ENCODE measurements at places on chromosomes 5 and 9.
A peak's percentile ranks its signal among the peaks of the same experiment; 100 is the strongest.

DNA sequence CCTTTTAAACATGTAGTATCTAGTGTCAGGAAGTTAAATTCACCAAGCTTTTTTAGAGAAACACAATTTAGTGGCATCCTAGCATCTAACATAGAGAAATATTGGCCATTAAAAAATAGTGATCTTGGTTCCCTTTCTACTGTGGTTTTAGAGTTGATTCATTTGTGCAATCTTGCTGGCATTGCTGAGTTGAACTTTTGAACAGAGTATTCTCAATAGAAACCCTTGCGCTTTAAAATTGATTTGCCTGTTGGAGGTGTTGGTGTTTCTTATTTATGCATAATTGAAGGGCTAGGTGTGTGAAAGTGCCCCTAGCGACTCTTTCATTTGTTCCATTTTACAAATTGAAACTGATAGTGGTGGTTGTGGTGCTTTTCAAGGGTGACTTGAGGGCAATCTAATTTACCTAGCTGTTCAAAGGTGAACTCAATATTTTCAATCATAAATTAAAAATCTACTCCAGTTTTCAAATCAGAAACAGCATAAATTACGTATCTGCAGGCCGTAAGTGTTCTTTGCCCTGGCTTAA lies 73.0 kb upstream of the MPDZ start:
- DNase-seq: no peak

DNA sequence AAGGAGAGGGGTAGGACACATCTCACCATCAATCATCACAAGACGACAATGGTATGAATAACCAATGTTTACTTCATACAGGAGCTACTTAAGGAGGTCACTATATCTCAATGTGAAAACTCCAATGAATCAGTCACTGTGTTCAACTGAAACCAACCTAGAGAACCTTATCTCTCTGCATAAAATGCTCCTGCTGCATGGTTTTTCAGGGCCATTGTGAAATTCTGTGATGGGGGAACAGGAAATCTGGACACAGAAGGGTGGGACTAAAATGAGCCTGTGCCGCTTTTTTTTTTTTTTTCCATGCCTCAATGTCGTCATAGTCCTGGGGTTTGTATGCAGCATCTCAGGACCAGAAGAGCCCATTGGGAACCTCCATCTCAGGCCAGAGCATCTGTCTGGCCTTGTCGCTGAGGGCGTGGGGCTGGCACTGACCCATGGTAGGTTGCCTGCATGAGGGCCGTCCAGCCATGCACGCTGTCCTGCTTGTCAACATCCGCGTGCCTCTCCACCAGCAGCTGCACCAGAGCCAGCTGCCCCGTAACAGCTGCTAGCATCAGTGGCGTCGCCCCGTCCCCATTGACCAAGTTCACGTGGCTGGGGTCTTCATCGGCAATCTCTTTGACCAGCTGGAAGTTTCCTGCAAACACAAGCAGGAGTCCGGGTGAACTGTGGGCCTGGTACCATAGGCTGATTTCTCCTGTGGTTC lies 12.7 kb downstream of the ANKS6 start:
- DNase-seq: no peak

DNA sequence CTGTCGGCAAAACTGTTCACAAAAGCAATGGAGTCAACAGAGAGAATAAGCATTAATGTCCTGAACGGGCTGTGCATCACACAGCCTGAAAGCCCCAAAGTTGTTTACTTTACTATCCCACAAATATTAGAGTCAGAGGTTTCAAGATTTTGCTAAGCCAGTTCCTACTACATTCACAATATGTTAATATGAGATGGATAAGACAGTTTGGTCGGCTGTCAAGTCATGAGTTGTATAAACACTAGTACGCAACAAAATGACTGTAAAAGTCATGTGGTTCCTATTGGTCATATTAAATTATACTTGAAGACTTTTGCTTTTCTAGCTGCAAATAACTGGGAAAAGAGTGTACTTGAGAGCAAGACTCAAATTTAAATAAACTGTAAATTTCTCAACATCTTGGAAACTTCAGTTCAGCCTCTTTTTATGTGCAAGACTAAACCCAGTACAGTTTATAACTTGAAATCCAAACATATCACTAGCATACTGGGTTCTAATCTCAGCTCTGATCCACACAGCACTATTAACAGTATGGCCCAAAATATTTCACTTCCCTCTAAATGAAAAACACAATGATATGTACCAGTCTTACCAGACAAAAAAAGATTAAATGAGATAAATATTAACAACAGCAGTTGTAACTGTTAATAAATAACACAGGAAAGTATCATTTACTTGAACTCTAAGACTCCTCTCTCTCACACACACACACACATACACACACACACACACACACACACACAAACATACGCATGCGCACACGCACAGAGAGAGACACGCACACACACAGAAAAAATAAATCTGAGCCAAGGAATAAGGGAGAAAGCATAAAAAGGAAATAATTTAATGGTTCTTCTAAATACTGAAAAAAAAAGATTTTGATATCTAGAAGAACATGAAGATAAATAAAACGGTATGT lies 33.1 kb downstream of the FANCC start:
- DNase-seq: no peak

DNA sequence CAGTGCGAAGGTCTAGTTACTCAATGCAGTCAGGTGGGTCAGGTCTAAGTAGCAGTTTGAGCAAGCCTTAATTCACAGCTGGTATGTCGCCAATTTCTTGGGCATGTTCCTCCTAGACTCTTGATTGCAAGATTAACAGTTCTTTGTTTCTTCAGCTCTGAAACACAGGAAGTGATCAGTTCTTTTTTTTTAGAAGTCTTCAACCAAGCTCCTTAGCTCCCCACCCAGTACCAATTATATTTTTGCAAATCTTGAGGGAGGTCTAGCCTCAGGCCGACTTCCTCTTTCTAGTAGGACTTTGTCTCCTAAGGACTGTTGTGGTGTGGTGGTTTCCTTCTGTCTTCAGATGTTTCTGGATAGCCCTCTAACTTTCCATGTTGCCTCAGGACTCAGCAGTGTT lies 2054.2 kb downstream of the MAT2B start:
- DNase-seq: no peak

- no peak for DNase-seq
These were observed 107.3 kb downstream of the ADAMTS2 start for GRCh38 chr5:179237770-179238627.

- no peak for DNase-seq
These were observed 5.7 kb downstream of the NIPBL start for GRCh38 chr5:36882250-36882649.

- no peak for DNase-seq
These were observed 179.9 kb downstream of the COX7C start for GRCh38 chr5:86797677-86798076.

GRCh38 chr5:175689147-175689991 lies 31.5 kb downstream of the HRH2 start:
- DNase-seq: no peak

DNA sequence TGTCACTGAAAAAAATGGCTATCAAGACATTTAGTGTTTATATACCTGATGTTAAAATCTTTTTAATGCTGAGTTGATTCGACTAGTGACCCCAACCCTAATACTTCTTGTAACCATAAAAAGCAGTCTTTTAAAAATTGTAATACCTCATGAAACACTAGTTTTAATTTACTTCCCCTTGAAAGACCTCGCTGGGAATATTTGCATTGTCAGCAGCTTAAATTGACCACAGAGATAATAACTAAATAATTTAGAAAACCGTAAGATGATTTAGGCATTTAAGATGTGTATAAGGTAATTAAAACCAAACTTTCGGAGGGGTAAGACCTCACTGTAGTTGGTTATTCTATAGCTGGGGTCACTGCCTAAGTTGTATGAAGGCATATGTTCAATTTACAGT lies 89.8 kb downstream of the FGF10 start:
- DNase-seq: no peak

DNA sequence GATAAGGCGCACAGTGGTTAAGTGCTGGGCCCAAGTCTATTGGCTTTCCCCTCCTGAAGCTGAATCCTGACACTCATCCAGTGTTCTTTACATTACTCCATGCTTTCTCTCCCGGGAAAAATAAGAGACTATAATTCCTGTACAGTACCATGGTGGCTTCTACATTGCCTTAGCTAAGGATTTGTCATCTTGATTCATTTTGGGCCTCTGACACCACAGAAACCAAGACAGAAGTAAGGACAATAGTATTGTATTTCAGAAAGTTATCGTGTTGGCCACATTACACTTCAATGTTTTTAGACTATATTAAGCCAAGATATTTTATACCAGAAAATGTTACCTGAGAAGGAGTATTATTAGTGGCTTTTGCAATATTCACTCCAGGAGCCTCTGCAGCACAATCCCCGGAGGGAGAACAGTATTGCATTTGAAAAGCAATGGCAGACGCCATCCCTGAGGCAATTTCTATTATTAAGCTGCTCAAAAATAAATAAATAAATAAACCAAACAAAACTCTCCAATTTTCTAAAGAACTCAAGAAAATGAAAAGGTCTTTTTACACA lies 267.9 kb downstream of the ENC1 start:
- no peak for DNase-seq

DNA sequence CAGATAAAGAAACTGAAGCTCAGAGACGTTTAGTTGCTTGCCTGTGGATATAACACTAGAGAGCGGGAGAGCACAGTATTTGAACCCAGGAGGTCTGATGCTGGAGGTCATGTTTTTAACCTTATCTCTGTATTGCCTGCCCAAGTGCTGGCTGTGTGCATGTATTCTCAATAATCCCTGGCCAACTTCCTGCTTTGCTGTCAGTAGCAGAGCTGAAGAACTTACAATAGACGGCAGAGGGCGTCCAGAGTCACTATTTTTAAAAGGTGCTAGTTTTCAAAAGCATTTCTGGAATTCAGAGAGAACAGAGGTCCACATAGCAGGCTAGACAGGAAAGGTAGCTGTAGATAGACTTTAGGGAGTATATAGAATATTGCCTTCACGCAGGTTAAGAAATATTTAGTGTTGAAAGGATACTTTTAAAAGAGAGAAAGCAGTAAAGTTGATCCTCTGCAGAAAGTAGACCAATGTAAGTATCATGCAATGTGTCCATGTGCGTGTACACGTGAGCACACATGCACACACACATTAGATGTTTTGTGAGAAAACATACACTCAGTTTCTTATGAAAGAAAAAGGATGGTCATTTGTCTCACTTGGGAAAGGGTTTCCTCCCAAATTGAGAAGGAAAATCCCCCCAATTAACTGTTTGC lies 46.3 kb downstream of the PTCD2 start:
- DNase-seq: peak; percentile 66

DNA sequence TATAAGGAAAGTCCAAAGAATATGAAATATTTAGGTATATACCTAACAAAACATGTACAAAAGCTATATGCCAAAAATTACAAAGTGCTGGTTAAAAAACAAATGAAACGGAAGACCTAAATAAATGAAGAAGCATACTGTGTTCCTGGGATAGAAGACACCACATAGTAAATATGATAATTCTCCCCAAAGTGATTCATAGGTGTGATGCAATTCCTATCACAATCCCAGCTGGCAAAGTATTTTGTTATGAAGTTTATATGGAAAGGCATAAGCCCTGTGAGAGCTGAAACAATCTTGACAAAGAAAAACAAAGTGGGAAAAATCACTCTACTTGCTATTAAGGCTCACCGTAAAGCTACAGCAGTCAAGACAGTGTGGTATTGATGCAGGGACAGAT lies 2.6 kb upstream of the SMIM23 start:
- DNase-seq: peak; percentile 4

- no peak for DNase-seq
These were observed 253.4 kb downstream of the ARHGAP26 start for GRCh38 chr5:143023411-143024096.

DNA sequence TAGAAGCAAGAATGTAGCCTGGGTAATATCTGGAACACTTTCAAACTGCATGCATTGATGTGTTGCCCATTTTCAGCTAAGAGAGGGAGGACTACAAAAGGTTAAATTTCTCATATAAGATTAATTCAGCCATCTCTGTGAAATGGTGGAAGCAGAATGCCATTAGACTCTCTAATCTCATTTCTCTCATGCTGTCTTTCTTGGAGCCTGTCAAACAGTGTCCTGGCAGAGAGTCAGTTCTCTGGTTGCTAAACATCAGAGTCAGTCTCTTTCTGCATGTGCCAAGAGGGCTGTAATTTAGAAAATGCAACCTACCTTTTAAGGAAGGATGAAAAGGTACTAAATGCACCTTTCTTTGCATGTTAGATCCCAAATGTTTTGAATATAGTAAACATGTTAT lies 910 bp upstream of the GARNL3 start:
- DNase-seq: no peak

GRCh38 chr5:64161420-64161819 lies 4.2 kb upstream of the RNF180 start:
- DNase-seq: no peak

DNA sequence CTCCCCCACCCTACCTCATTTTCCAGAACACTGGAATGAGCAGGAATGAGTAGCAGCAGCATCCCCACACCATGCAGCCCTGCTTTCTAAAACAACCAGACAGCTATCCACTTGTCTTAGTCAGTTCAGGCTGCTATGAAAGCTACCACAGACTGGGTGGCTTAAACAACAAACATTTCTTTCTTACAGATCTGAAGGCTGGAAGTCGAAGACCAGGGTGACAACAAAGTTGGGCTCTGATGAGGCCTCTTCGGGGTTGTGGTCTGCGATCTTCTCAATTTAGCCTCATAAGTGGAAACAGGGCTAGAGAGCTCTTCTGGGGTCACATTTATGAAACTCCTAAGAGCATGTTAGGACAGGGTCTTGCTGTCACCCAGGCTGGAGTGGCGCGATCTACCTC lies 38.9 kb downstream of the LPAR1 start:
- no peak for DNase-seq

GRCh38 chr5:151451626-151452520 lies 4.5 kb downstream of the SLC36A1 start:
- no peak for DNase-seq

- DNase-seq: no peak
These were observed 8.9 kb upstream of the AIF1L start for GRCh38 chr9:131087354-131087893.

GRCh38 chr5:143592648-143593047 lies 189.2 kb upstream of the NR3C1 start:
- DNase-seq: no peak

DNA sequence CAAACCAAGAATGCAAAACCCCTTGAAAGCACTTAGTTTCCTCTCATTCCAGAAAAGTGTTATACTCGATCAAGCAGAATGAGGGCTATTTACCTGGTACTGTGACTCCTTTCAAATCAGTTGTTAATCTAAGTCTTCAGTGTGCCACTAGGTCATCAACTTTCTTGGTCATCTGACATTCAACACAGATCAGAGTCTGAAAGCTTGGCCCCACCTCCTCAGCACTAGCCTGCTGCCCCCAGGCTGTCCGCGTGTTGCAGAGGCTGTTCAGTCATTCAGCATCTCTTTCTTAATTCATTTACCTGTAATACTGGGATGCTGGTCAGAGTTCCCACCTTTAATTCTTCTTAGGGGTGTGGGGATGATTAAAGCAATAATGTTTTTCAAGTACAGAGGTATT lies 28.5 kb downstream of the ENC1 start:
- DNase-seq: no peak

GRCh38 chr9:128495296-128495695 lies 9.2 kb upstream of the GLE1 start:
- no peak for DNase-seq

DNA sequence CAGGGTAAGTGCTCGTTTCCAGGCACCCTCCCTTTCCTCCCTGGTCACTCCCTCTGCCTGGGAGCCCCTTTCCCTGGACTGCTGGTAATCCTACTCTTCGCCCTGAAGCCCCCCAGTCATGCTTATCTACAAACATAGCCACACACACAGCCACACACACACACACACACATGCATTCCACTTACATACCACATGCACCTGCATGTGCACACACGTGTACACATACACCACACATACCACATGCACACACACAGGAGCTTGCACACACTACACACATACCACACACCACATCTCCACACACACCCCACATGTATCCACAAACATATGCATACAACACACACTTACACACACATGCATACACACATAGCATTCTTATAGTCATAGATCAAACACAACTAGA lies 358.5 kb downstream of the GADD45G start:
- DNase-seq: no peak

Measured in non-pigmented ciliary epithelial cell (primary cell).